Vagina (tissue), 2 donors: ENCODE measurements at places on chromosomes 7 and 10. TPM values are rescaled to one million over a fixed set of nuclear protein-coding genes. Genes with fewer than 3 reads are reported as not detected.

DNA sequence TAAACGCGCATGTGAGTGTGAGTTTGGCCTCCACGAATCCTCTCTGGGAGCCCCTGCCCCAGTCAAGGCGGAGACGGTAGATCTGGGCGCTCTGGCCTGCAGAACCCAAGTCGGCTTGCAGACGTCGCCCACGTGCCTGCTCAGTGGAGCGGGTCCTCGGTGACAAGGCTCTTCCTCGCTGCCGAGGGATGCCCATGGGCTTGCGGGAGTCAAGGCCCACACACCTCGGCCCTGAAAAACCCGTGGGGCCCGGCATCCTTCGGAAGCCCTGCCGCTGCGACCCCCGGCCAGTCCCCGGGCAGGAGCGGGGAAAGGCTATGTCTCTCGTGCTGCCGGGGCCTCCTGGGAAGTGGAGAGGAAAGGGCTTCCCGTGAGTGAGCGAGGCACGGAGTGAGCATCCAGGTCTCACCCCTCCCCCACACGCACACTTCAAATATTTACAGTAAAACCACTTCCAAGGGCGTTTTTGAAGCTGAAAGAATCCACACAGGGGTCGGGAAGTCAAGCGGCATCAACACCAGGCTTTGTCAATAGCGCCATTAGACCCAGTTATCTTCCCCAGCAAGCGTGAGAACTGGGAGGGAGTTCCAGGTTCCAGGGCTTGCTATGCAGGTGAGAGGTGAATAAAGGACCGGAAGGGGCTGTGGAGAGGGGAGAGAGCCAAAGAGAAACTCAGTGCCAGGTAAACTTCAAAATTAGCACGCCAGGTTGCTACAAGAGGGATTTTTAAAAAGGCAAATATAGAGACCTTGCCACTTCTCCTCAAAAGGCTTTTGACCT, 1.1 kb upstream of the MNX1 start:
- no peak for DNase-seq

GRCh38 chr10:60777696-60778213, 523 bp upstream of the CDK1 start:
- DNase-seq = no peak

GRCh38 chr7:17044396-17044795, 162.6 kb upstream of the AGR3 start:
- DNase-seq = no peak

DNA sequence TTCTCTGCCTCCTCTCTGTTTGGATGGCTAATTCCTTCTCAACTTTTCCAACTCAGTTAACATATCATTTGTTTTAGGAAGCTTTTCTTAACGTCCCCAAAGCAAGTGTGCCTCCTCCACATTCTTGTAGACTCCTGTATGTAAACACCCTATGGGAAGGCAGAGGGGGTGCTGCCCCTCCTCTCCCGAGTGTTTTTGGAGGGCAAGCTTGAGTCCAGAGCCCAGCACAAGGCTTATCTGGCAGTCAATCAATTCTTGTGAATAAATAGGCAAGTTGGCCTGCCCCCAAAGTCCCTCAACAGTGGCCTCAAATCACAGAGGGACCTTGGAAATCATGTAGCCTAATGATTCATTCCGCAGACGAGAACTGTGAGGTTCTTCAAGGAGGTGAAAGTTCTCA, 305.6 kb downstream of the RPS24 start:
- DNase-seq = peak; percentile 49

- DNase-seq = no peak
Observed at GRCh38 chr7:99554939-99555338, 3.0 kb upstream of the FAM200A start.

The SLC18A3 gene
- total RNA-seq = 0.49 TPM

The STEAP4 gene
- 41.7 TPM for total RNA-seq

The METTL27 gene
- total RNA-seq = not detected

The PDE6C gene
- total RNA-seq = not detected

The TSPAN12 gene
- total RNA-seq = 9.6 TPM
